ENCODE measurements at places on chromosomes 6 and 20.
A peak's percentile ranks its signal among the peaks of the same experiment; 100 is the strongest.

- no peak for DNase-seq
These were observed 363.5 kb downstream of the BCKDHB start for GRCh38 chr6:80469977-80470376.

DNA sequence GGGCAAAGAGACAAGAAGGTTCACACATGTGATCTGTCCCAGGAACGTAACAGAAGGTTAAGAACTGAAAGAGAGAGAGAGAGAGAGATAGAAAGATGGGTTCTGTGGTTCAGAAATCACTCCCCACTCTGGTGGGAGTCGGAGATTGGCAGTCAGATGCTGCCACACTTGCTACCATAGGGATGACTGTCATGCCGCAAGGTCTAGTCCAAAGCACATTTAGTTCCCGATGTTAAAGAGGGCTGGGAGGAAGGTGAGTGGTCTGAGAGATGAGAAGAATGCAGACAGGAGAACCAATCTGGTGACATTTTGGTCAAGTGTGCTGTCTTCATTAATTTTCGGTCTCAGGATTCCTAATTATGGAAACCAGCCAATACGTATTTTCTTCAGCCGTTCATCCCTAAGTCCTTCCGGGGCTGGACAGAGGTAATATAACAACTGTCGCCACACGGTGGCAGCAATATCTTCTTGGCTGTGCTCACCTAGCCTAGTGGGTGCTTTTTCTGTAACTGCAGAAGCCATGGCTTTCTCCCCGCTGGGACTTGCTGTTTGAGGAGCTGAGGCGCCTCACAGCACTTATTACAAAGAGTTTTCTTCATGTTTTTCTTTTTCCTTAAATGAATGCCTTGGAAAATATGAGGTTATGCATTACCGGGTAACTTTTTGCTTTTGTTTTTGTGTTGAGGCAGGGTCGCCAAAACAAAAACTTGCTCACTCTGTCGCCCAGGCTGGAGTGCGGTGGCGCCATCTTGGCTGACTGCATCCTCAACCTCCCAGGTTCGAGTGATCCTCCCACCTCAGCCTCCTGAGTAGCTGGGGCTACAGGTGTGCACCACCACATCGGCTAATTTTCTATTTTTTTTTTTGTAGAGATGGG lies 46.0 kb downstream of the SLC35D3 start:
- DNase-seq, result peak; percentile 53

DNA sequence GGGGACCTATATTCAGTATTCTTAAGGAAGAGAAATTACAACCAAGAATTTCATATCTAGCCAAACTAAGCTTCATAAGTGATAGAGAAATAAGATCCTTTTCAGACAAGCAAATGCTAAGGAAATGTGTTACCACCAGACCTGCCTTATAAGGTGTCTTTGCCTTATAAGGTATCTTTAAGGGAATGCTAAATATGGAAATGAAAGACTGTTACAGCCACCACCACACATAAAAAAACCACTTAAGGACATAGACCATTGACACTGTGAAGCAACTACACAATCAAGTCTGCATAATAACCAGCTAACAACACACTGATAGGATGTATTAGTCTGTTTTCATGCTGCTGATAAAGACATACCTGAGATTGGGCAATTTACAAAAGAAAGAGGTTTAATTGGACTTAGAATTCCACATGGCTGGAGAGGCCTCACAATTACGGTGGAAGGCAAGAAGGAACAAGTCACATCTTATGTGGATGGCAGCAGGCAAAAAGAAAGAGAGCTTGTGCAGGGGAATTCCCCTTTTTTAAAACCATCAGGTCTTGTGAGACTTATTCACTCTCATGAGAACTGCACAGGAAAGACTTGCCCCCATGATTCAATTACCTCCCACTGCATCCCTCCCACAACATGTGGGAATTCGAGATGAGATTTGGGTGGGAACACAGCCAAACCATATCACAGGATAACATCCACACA lies 119.2 kb upstream of the LAMA2 start:
- DNase-seq, result no peak

GRCh38 chr6:15439410-15440025 lies 193.6 kb downstream of the JARID2 start:
- DNase-seq, result no peak

GRCh38 chr6:53320964-53321363 lies 27.8 kb downstream of the ELOVL5 start:
- no peak for DNase-seq

GRCh38 chr6:154508573-154509375 lies 1.7 kb downstream of the CNKSR3 start:
- DNase-seq, result peak; percentile 39

- DNase-seq, result no peak
These were observed 52.4 kb upstream of the EDN3 start for GRCh38 chr20:59247731-59248684.
